Stimulated activated CD8-positive, alpha-beta memory T cell treated with anti-CD3 and anti-CD28 coated beads, Interleukin-2, amount 100 ng/mL, for 1 hour (primary cell): ENCODE measurements at places on chromosomes 5 and 9.

DNA sequence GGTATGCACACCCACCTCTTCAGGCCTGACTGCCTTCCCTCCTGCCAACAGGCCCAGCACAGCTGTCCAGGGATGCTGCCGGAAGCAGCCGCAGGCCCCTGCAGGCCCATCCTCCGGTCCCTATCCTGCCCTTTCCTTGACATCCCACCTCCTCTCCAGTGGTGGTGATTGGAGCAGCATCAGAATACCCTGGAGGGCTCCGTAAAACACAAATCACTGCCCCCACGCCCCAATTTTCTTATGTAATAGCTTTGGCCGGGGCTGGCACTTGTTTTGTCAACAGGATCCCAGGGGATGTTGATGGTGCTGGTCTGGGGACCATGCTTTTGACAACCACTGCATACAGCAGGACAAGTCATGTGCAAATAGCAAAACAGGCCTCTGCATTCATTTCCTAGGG is 274.5 kb downstream of the GADD45G start:
- DNase-seq: no peak

- no peak for DNase-seq
Observed at GRCh38 chr9:17613758-17614157, 34.9 kb downstream of the SH3GL2 start.

- DNase-seq: no peak
Observed at GRCh38 chr9:101736717-101737116, 1.7 kb downstream of the GRIN3A start.

DNA sequence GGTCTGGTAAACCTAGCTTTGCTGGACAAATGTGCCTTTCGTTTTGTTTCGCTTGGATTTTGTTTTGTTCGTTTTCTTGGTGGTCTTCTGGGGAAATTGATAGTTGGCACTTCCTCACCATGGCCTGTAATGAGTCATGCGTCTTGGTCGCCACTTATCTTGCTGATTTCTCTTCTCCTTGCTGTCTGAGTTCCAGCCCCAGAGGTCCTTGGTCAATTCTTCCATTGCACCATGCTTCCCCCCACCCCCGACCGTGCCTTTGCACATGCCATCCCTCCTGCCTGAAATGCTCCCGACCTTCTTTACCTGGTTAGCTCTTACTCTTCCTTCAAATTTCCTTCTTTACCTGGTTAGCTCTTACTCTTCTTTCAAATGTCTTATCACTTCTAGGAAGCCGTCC is 168.7 kb upstream of the MSX2 start:
- no peak for DNase-seq

- no peak for DNase-seq
Observed at GRCh38 chr5:6236858-6237481, 141.4 kb downstream of the MED10 start.

DNA sequence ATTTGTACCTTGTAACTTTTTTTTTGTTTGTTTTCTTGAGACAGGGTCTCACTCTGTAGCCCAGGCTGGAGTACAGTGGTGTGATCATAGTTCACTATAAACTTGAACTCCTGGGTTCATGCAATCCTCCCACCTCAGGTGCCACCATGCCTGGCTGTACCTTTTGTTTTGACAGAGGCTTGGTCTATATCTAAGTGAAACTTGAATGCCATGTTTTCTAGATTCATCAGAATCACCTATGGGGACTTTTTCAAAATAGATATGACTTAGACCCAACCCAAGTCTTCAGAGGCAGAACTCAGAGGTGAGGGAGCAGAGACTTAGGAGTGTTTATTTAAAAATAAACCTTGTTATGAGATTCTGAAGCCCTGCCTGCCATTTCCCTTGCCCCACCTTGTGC is 128.4 kb downstream of the PTTG1 start:
- no peak for DNase-seq

- DNase-seq: no peak
Observed at GRCh38 chr5:166353580-166353979, 1937.9 kb upstream of the WWC1 start.

GRCh38 chr9:93295031-93295430 is 111.1 kb downstream of the WNK2 start:
- no peak for DNase-seq

DNA sequence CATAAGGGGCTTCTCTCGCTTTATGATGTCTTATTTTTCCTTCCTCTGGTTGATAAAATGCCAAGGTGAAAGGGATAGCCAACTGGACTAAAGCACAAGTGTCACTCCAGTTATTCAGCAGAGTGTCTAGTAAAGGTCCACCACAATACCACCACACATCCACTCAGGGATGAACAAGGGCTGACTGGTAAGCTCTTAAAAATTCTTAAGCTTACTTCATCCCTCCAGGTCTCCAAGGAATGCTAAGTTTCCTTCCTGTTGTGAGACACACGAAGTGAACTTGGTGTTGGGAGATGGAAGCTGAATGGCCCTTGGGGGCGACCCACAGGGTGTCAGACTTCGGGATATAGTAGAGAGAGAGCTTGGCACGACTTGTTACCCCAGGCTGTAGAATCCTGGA is 3.2 kb upstream of the HMGCS1 start:
- no peak for DNase-seq

DNA sequence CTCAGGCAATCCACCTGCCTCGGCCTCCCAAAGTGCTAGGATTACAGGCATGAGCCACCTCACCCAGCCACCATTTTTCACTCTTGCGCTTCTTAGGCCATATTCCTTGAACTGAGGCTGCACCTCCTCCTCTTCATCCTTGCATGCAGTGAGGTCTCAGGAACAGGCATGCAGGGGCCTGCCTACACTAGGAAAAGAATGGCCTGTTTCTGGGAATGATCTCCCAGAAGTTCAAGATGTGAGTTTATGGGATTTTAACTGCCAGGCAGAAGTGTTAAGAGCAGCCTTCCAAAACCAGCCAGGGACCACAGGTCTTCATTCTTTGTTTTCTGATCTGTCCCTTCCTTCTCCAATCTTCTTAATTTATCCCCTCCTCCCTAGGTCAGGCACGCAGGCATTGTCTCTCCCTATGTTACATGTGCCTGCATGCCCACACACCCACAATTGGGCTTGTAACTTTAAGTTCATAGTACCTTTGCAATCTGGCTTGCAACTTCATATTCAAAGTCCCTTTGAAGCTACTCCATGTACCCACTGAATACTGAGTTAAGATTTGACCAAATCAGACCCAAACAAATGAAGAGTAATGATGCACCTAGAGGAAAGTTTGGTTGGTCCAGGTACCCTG is 10.5 kb upstream of the HSPA4 start:
- DNase-seq: no peak

GRCh38 chr9:105890046-105890822 is 195.9 kb downstream of the TMEM38B start:
- no peak for DNase-seq

- DNase-seq: no peak
Observed at GRCh38 chr9:129919841-129920240, 84.6 kb downstream of the USP20 start.

DNA sequence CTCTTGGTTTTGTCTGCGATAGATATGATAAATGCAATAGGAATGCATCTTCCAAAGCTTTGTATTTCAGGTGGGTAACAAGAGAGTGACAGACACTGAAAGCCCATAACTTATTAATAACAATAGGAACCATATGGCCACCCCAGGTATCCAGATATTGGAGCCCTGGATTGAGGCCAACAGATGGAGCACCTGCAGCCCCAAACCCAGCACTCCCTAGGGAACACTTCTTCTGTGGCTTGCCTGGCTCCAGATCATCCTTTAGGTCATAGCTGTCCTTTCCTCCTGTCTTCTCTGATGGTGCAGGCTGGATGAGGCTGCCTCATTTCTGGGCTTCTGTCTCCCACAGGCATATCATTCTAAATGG is 5.0 kb upstream of the IL3 start:
- DNase-seq: no peak

GRCh38 chr5:139138109-139138508 is 60.1 kb downstream of the SIL1 start:
- no peak for DNase-seq

- no peak for DNase-seq
Observed at GRCh38 chr9:128554155-128554862, 1.9 kb downstream of the SPTAN1 start.

- no peak for DNase-seq
Observed at GRCh38 chr5:113526421-113526820, 12.9 kb downstream of the YTHDC2 start.

DNA sequence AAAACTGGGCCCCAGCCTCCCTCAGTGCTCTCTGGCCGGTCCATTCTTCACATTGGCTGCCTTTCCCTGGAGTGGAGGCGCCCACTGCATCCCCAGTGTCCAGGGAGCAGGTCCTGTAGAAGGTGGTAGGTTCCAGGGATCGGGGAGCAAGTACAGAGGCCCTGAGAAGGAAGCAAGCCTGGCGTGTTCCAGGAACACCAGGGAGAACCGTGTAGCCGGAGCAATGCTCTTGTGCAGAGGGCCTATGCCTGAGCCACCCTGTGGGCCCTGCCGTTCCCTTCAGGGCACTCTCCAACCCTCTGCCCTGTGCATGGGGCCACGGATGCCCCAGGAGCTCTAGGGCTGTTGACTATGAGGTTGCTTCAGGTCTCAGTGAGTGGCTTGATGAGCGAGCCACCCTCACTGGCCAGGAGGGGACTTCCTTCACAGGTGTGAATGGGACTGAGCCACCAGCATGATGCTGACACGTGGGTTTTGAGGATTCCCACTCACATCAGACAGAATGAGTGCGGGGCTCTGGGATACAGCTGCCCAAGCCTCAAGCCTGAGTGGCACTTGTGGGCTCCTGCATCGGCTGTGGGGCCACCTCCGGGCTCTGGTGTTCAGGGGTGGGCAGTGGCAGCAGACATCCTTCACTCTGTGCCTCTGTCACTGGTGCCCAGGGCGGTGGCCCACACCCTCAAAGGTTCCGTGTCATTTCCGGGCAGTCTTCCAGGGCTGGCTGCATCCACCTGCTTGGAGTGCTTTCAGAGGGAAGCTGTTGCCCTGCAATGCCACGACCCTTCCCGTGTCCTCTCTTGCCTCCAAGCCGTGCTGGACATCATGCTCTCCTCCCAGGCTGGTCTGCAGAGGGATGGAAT is 54.4 kb downstream of the ADAMTS2 start:
- no peak for DNase-seq

- DNase-seq: peak; percentile 15
Observed at GRCh38 chr5:60843936-60844905, at the start of gene ELOVL7. TSS of gene ELOVL7 (minus strand) at chr5:60844269. CDS start at chr5:60787397, 56,872 bp downstream.

DNA sequence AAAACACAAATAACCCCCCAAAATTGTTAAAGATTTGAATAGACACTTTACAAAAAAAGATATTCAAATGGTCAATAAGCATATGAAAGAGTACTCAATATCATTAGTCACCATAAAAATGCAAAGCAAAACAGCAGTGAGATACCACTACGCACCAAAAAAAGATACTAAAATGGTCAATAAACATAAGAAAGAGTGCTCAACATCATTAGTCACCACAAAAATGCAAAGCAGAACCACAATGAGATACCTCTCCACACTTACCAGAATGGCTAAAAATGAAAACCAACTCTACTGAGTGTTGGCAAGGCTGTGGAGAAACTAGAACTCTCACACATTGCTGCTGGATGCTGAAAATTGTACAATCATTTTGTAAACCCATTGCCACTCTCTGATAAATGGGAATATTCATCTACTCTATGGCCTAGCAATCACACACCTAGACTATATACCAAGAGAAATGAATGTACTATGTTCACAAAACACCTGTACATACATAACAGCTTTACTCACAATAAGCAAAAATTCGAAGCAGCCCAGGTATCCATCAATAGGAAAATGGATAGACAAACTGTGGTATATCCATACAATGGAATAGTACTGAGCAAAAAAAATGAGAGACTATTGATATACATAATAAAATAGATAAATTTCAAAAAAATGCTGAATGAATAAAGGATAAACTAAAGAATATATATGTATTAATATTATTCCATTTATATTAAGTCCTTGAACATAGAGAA is 205.0 kb upstream of the DAPK1 start:
- no peak for DNase-seq

- no peak for DNase-seq
Observed at GRCh38 chr9:135053133-135053532, 34.3 kb upstream of the OLFM1 start.

DNA sequence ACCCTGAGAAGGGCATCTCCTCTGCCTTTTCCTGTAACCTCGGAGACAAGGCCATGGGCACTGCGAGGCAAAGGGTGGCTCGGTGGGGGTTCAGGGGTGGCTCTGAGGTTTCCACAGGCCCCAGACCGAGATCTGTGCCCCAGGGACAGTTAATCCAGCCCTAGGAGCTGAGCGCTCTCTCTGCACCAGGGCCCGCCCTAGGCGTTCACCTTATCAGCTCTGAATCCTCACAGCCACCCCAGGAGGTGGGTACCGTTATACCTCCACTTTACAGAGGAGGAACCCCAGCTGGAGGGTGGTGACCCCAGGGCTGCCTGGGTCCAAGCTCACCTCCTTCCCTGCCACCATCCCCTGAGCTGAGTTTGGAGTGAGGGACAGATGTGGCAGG is 2.3 kb upstream of the ENG start:
- DNase-seq: no peak

- DNase-seq: no peak
Observed at GRCh38 chr9:110254500-110254899, 1.8 kb downstream of the TXN start.

DNA sequence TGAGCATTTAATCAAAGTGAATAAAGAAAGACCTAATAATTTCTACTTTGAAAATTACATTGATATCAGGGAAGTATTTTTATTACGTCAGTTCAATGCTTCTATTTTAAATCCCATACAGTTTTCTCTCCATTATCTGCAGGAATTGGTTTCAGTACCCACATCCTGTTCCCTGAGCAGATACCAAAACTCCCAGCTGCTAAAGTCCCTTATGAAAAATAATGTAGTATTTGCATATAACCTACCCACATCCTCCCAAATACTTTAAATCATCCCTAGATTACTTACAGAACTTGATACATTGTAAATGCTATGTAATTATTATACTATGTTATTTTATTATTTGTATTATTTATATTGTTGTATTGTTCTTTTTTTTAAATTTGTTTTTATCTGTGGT is 125.4 kb upstream of the MINAR2 start:
- no peak for DNase-seq

DNA sequence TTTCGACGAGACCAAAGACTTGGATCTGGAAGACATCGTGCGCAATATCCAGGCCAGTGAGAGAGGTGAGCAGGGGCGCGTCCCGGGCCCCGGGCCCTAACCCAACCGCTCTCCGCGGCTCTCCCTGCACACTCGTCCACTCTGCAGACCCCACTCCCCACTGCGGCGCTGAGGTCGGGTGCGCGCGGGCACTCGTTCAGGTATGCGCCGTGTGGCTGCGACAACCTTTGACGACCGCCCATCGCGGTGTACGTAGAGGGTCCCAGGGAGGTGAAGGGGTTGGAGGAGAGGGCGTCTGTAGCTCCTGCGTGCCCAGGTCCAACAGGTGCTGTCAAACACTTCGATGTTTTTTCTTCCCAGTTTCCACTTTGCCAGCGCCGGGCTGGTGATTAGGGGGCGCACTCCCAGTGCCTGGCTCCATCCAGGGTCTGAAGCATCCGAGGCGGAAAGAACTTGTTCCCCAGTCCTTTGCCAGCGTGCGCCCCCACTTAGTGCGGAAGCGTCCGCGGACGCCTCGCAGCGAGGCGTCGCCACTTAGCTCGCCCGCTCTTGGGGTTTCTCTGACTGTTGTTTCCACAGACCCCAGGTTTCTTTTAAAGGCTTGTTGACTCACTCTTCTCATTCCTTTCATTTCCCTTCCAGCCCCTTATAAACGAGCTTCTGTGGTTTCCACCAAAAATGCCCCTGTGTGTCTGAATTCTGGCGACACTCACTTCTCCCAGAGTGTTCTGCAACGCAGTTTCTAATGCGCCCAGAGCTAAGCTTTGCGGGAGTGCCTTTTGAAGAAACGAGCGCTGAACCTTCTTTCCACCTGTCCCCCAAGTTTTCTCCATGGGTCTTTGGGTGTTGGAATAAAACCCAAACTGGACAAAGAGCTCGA is 1.6 kb downstream of the NPR3 start:
- no peak for DNase-seq

- no peak for DNase-seq
Observed at GRCh38 chr5:54725391-54726280, 208.1 kb downstream of the SNX18 start.
